ENCODE measurements at places on chromosomes 16 and 17.
A peak's percentile ranks its signal among the peaks of the same experiment; 100 is the strongest.

GRCh38 chr17:78892062-78892456 lies 10.9 kb downstream of the CEP295NL start:
- DNase-seq = no peak

- no peak for DNase-seq
Observed at GRCh38 chr16:105521-105920, 27.5 kb downstream of the MPG start.

GRCh38 chr17:28078341-28079229 lies 36.1 kb downstream of the NLK start:
- peak; percentile 38 for DNase-seq

- peak; percentile 20 for DNase-seq
Observed at GRCh38 chr17:11598274-11599221, at the start of gene DNAH9. Gene DNAH9, plus strand, starts transcription at chr17:11598470. Its CDS starts 29 bp downstream, at chr17:11598499.

- DNase-seq = peak; percentile 56
Observed at GRCh38 chr17:4947010-4947410, 1.3 kb downstream of the PFN1 start.

GRCh38 chr17:80361495-80362220 lies 53.3 kb upstream of the ENDOV start:
- DNase-seq = no peak

GRCh38 chr16:27665881-27666280 lies 115.9 kb downstream of the KATNIP start:
- DNase-seq = no peak

DNA sequence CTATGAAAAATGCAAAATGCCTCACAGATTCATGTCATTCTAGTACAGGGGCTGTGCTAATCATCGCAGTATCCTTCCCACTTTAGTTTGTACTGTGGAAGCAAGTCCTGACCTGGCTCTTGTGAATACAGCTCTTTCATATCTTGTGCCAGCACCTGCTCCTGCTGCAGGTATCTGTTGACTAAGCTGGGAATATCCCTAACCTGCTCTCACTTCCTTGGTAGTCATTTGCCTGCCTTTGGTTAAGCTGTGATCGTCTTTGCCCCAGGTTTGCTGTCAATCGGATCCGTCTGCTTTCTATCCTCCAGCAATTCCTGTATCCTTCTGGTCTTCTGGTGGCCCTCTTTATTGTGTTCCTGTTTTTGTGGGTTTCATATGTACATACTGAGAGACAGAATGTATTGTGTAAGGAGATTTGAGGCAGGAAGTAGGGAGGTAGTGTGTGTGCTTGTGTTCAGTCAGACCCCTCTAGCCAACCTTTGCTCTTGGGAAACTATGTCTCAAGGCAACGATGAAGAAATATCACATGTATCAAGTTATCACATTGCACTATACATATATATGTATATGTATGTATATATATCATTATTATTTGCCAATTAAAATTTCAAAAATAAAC lies 7.7 kb upstream of the GINS3 start:
- DNase-seq = no peak

DNA sequence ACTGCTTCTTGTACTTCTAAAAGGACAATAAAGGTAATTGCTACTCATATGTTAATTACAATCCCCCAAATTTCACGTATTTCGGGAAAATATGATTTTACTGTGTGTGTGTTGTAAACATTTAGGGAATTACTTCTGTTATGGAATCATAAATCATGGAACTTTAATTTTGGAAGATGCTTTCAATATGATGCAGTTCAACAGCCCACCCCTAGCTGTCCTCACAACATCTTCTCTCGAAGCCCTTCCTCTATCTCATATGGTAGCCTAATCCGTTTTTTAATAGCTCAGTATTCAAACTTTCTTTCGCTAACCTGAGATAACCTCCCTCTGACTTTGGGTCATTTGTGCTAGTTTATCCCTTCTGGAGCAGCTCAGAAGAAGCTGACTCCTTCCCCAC lies 78.4 kb downstream of the ANKFN1 start:
- no peak for DNase-seq

GRCh38 chr16:52101246-52101645 lies 445.7 kb downstream of the TOX3 start:
- no peak for DNase-seq

DNA sequence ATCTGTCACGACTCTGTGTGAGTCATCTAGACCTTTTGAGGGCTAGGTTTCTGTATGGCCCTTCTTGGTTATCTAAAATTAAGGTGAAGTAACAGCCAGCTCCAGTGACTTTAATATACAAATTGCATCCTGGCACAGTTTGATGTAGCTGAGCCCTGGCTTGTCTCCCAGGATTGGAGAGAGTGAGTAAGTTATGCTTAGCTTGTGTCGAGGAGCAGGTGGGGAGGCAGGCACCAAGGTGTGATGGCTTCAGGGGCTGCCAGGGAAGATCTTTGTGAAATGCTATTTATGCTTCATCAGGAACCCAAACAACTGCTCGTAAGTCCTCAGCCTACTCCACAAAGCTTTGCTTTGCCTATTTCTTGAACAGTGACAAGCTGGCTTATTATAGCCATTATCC lies 261.2 kb downstream of the HS3ST4 start:
- DNase-seq = no peak

DNA sequence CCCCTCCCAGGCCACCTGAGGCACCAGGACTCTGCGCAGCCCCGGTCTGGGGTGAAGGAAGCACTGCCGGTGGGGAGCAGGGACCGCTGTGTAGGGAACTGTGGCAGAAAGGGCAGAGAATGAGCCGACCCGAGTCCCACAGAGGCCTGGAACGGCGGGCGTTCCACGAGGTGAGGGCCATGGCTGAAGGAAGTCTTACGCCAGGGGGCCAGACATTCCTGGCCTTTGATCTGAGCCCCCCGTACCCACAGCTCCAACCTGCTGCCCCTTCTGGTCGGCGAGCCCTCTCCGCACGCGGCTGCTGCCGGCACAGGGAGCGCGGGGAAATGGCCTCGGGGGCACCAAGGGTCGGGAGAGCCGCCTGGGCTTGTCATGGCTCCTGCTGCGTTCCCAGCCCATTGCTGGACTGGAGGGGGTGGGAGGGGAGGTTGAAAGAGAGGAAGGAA lies 1.4 kb upstream of the WNT3 start:
- no peak for DNase-seq

GRCh38 chr17:7563115-7563869 lies 1.6 kb downstream of the SENP3 start:
- no peak for DNase-seq

DNA sequence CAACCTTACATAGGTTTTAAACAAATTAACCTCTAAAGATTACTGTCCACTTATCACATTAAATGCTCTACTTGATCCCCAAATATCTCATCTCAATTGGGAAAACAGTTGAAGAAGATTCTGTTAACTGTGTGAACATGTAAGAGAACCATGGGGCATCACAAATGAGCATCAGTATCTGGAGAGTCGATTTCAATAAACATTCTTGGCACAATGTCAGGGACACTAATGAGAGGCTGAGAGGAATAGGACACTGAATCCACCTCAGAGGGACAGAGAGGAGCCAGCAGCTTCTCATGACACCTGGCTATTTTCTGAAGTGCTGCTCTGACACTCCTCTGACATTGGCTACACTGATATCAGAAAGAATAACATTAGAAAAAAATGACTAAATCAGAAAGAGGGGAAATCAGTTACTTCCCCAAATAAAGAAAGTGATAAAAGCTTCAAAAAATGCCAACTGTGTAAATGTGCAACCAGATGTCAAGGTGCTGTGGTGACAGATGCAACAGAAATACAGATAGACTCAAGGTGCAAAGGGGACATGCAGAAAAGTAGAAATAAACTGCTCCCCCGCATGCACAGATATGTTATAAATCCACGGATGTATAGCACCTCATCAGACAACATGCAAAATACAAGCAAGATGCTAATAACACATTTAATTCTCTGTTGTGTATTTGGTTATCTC lies 67.4 kb downstream of the SNX11 start:
- DNase-seq = no peak

DNA sequence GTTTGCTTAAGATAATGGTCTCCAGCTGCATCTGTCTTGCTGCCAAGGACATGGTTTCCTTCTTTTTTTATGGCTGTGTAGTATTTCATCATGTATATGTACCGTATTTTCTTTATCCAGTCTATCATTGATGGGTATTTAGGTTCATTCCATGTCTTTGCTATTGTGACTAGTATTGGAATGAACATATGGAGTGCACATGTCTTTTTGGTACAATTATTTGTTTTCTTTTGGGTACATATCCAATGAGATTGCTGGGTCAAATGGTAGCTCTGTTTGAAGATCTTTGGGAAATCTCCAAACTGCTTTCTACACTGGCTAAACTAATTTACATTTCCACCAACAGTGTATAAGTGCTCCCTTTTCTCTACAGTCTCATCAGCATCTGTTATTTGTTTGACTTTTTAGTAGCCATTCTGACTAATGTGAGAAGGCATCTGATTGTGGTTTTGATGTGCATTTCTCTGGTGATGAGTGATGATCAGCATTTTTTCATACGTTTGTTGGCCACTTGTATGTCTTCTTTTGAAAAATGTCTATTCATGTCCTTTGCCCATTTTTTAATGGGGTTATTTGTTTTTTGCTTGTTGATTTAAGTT lies 66.2 kb downstream of the TNFRSF13B start:
- DNase-seq = no peak

- DNase-seq = no peak
Observed at GRCh38 chr16:4754865-4755264, 12.1 kb downstream of the ZNF500 start.

GRCh38 chr16:164827-165538 lies 795 bp upstream of the HBM start:
- peak; percentile 36 for DNase-seq

DNA sequence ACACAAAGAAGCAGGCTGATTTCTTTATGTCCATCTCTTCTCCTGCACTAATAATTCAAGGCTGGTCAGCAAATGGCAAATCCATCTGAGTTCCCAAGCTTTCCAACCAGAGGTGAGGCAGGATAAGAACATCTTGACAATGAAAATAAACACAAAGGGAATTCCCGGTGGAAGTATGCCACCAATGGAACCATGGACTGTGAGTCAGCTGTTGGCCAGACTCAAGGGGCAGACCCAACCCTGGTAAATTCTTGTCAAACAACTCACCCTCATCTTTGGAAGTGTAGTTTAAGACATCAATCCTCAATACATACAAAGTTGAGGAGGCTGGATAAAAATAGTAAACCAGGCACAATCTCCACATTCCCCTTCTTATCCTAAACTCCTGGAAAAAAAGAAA lies 74.3 kb upstream of the CES5A start:
- DNase-seq = no peak

DNA sequence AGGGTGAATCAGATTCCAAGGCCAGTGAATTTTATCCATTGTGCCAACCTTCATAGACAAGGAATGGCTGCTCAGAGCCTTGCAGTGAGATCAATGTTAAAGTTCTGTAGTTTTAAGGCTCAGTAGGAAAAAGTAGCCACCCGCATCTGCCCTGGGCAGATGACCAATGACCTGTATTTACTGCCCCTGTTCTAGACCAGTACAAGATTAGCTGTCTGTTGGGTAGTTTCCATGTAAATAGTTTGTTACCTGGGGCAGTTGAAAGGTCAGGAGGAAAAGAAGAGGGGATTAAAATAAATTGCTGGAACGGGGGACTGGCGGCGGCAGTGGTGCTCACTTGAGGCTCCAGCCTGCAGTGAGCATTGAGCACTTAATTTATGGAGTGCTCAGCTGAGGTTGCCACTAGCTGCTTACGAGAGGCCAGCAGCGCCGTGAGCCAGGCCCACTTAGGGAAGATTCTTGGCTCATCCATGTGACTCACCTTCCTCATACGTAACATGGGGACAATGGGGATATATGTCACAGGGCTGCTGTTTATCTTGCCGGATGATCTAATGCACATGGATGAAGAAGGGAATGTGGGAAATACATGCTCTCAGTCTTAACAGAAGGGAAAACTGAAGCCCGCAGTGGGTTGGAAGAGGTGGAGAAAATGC lies 10.7 kb upstream of the NOS2 start:
- DNase-seq = peak; percentile 35

GRCh38 chr16:17177959-17178905 lies 292.5 kb downstream of the XYLT1 start:
- DNase-seq = peak; percentile 43

DNA sequence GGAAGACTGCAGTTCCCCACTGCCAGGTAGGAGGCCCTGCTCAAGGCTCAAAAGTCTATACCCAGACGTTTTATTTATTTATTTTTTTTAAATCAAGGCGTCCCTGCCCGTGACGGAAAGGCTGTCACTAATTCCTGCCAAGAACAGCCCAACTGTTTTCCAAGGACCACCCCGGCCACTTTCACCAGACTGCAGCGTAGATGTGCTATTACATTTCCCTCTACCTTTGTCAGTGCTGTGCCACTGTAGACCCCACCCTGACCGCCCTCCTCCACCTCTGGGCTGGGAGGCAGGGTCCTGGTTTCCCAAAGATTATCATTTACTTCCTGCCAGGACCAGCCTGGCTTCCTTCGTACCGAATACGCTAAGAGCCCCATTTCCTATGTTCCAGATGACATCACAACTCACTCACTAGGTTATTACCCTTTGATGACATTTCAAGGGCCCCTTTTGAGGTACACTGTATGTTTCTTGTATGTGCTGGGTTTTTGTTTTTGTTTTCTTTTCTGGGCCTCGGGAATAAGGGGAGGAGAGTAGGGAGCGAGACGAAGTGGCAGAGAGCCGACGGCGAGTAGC lies 6.3 kb upstream of the RNF227 start:
- DNase-seq = peak; percentile 35

GRCh38 chr16:48372744-48373143 lies 12.5 kb downstream of the SIAH1 start:
- DNase-seq = no peak

DNA sequence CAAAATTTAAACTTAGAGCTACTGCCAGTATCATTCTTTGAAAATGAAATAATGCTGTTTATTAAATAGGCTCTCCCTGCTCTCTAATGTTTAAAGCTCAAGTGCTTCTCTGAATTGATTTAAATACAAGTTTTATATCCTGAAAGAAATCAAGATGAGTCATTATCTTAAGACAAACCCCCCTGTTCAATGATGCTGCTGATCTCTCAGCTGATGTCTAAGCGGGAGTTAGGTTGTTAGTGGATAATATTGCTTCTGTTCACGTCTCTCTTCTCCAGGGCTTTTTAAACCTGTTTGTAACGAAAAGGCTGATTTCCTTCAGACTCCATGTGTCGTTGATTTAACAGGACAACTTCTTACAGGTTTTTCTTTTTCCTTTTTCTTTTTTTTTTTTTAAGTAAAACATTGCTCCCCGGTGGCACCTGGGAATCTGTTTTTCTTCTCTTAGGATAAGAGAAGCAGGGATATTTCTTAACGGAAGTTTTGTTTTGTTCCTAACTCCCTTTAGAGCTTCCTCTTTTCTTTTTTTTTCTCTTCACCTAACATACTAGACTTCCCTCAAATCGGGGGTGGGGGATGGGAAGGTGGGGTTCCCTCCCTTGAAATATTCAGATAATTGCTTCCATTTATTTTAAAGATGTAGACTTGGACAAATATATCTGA lies 807 bp upstream of the LYRM9 start:
- DNase-seq = peak; percentile 31

GRCh38 chr17:68302666-68303065 lies 11.4 kb downstream of the ARSG start:
- DNase-seq = no peak
